Activated CD4-positive, CD25-positive, alpha-beta regulatory T cell treated with anti-CD3 and anti-CD28 coated beads, Interleukin-2, amount 50 U/mL, for 16 hours (primary cell): ENCODE measurements at places on chromosomes 2 and 18.

- DNase-seq: no peak
Observed at GRCh38 chr2:98295721-98296414, 50.4 kb upstream of the CNGA3 start.

DNA sequence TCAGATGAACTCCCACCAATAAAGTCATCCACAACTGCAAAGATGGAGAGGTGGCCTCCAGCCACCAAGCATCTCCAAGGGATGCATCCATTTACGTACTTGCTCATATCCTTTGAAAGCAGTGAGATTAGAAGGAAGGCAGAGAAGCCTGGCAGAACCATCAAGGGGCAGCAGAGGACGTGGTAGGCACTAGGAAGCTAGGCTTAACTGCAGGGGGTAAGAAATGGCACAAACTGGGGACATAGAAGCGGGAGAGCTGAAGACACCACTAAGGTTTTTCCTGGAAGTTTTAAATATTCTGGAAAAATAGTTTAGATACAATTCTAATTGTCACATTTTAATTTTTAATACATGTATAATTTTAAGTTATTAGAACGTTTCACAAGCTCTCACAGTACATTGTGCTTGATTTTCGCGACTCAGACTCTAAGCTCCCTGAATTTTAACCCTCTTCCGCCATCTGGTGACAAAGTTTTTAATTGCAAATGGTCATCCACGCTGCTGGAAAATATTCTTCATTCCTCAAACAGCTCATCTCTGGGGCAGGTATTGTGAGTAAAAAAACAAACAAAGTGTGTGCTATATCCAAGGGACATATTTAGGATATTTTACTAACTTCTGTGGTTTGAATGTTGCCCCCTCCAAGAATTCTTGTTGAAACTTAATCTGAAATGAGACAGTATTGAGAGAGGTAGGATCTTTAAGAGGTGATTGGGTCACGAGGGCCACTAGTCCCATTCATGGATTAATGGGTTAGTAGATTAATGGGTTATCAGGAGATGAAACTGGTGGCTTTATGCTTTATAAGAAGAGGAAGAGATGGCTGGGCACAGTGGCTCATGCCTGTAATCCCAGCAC, 1.6 kb upstream of the PSTPIP2 start:
- DNase-seq: peak; percentile 38

GRCh38 chr2:169641464-169641863, 52.7 kb downstream of the CFAP210 start:
- no peak for DNase-seq

- DNase-seq: no peak
Observed at GRCh38 chr2:190497428-190497827, 37.1 kb downstream of the NEMP2 start.

GRCh38 chr2:235836491-235836911, 331.7 kb downstream of the GBX2 start:
- no peak for DNase-seq
